ENCODE measurements at places on chromosomes 12 and 14.
A peak's percentile ranks its signal among the peaks of the same experiment; 100 is the strongest.

DNA sequence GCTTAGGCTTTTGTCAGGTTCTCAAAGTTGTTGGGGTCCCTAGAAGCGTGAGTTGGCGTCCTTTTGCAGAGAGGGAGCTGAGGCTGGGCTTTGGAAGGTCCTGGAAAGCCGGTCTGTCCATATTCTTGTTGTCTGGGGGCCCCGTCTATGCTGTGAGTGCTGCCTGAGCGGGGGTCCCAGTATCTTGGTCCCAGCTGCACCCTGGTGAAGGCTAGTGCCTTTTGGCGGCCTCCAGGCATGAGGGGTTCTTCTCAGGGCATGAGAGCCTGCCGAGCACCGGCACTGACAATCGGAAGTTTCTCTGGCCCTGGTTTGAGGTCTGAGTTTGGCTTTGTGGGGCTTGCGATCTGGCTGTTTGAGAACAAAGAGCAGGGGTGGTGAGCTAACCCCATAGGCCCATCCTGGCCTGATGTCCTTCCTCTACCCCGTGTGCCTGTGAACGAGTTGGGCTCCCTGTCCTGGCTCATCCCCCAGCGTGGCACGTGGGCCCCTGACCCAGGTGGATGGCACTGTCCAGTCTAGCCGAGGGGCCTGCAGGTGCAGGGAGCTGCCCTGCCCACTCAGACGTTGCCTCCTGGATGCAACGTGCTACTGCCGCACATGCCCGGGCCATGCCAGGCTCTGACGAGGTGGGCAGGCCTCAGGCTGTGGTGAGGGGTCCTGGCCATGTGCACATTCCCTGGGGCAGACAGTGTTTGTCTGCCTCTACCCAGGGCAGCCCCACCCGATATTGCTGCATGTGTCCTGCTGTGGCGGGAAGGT is 3.9 kb downstream of the CEP170B start:
- no peak for DNase-seq

DNA sequence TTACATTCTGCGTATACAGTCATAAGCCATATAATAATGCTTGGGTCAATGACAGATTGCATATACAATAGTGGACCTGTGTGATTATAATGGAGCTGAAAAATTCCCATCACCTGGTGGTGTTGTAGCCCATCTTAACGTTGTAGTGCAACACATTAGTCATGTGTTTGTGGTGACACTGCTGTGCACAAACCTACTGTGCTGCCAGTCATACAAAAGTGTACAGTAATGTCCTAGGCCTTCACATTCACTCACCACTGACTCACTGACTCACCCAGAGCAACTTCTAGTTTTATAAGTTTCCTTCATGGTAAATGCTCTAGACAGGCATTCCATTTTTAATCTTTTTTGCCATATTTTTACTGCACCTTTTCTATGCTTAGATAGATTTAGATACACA is 194.8 kb upstream of the SEL1L start:
- no peak for DNase-seq

DNA sequence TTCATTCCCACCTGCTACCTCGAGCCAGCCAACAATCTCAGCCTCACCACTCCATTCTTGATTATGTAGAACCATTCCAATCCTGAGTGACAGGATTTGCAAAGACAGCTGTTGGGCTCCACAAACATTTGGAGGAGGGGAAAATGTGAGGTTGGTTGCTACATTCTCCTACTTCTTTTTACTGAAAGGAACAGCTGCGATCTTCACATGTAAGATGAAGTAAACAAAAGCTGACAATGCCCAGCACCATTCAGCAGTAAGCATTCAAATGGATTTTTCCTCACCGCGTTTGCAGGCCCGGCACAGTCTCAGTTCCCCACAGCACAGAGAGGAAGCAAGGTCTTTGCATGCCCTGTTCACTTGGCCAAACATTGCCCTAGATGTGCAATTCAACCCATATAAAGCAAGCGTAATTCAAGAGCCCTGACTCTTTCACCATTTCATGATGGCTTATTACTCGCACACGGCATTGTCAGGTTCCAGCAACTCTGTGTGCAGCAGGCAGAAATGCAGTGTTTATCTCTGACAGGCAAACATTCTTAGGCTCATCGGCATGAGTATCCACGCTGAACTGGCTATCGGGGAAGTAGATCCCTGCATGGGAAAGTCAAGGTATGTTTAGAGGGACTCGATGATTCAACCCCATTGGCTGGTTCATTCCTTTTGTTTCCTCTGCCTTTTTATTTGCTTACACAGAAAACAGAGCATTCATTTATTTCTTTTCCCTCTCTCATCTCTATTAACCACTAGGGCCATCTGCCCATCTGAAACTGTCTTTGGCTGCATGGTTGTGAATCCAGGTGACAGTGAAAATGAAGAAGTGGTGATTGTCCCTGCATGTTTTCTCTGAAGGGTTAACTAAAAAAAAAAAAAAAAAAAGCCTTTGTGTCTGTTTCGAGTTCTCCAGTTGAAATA is 236.1 kb upstream of the PLEKHG7 start:
- DNase-seq = peak; percentile 62

- DNase-seq = no peak
Measured at GRCh38 chr14:89719366-89720075, 235.0 kb downstream of the EFCAB11 start.

- no peak for DNase-seq
Measured at GRCh38 chr12:130878193-130879185, 6.6 kb downstream of the RAN start.

GRCh38 chr14:99314623-99315022 is 42.6 kb upstream of the BCL11B start:
- DNase-seq = no peak

- no peak for DNase-seq
Measured at GRCh38 chr14:58109744-58110143, 42.3 kb downstream of the ARMH4 start.

DNA sequence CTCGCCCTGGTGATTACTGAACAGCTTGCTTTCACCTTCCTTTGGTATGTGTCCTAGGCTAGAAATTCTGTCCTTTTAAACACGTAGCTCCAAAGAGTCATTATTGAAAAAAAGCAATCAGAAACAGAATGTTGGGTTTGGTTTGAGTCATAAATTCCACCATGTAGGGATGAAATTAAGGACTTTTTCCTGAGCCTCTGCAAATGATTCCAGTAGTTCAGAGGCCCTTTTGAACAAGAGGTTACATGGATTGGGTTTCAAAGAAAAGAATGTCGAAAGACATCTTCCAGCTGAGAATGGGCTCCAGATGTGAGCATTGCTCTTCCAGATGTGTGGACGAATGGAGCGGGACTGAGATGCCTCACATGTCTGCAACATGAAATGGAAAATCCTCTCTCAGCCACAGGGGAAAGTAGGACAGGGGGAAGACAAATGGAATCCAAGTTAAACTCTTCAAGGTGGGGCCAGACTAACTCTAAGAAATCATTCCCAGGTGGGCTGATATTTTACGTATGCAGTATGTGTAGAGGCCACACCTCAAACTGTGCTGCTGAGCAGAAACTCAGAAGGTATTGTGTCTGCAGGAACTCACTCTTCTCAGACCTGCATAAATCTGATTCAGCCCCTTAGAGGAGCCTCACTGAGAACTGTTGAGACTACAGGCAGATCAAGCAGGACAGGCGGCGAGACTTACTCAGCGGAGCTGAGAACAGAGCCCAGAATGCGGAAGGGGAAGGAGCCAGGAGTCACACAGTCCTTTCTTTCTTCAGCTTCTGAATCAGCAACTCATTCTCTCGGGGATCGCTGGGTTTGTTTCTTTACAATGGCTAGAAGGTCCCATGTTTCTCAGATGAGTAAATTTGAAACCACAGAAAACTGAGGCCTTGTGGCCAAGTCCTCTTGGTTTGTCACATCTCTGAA is 23.3 kb upstream of the EMP1 start:
- DNase-seq = peak; percentile 97

DNA sequence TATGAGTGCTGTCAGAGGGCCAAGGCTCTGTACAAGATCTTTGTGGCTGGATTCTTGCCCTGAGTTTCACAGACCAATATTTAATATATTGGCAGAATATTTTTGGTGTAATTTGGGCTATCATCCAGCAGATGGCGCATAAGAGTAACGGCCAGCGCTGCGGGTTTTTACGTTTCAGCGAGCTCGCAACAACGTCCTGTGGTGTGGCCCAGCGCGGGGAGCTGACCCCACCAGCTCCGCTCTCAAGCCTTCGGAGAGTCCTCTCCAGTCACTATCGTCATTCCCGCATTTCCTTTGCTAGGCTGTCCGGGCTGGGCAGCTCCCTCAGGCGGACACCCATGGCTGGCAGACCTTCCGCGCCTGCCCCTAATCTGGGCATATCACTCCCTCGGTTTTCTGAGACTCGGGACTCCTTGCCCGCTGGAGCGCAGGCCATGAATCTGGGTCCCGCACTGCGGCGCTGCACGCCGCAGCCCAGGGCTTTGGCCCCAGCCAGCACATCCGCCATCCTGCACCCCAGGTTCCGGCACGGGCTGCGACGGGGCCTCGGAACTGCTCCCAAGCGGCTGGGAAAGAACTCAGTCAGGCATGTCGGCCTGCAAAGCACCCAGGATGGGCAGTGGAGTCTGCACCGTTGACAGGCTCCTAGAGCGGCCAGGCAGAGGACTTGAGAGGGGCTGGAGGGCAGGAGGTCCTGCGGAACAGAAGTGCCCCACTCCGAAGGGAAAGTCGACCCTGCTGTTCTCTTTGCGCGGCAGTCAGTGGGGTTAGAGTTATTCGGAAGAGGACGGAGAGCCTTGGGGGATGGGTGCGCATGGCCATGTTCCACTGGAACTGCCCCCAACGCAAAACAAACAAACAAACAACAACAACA is 18.4 kb downstream of the OLR1 start:
- peak; percentile 63 for DNase-seq

- DNase-seq = peak; percentile 67
Measured at GRCh38 chr14:50947446-50947845, 3.2 kb upstream of the PYGL start.

Data from IMR-90 (cell line).